ENCODE measurements at places on chromosomes 11 and 22. TPM values are rescaled to one million over a fixed set of nuclear protein-coding genes. Genes with fewer than 3 reads are reported as not detected.

P4HA3 gene
- 0.19 TPM for polyA plus RNA-seq

OR2AT4 gene
- polyA plus RNA-seq = under 0.01 TPM

TIGD3 gene
- polyA plus RNA-seq = 0.68 TPM

SAA4 gene
- not detected for polyA plus RNA-seq

ANGPTL5 gene
- polyA plus RNA-seq = 0.21 TPM

All from pancreas (tissue), 10 donors.